ENCODE measurements at places on chromosomes 2 and 18.

DNA sequence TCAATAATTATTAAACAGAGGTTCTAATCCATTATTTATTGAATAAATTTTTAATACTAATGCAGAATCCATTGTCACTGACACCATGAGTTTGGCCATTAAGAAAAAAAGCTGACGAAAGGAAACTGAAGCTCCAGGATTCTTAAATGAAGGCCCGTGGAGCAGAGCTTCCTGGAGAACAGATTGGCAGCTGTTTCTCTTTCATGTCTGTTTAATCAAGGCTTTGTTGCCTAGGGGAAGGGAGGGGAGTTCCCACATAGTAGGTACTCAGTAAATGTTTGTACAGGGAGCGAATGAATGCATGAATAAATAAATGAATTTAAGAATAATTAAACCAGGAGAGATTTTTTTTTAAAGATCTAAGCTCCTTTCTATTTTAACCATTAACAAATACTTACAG is 315.1 kb upstream of the KLHL29 start:
- DNase-seq = no peak

DNA sequence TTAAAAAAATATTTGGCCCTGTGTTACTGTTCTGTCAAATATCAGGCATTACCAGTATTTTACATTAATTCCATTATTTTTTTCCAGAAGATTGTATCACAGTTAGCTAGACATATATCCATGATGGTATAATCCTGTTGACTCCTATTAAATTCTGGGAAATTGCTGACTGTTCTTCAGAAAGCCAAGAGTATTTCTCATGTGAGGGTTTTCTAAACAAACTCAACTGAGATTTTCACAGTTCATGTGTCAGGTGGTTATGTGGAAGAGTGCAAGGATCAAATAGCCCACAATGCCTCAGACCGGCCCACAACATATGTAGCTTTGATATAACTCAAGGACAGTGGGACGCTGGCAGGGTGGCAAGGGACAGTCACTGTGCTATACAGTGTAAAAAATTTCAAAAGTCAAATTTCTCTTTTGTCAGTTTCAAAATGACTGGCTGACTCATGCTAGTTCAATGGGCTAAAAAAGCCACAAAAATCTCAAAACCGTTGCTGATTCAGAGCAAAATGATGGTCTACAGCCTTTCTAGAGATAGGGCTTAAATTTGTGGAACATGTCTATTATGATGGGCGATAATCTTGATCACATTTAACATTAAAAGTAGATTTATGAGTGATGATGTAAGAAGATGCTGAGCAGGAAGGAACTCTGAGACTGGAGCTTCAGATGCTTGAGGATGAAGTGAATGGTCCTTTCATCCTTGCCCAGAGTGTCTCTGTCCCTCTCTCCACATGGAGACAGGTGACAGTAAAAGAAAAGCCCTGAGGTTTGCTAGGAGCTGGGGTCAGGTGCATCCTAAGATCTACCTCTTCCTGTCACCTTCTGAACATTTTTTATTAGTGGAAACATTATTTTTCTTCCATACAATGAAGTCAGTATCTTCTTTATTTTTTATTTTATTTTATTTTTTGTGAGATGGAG is 175.8 kb upstream of the PIEZO2 start:
- DNase-seq = peak; percentile 63

GRCh38 chr2:24429197-24430074 is 61.6 kb upstream of the NCOA1 start:
- no peak for DNase-seq

- DNase-seq = no peak
These were observed 651 bp upstream of the TXNL1 start for GRCh38 chr18:56639104-56639381.

- DNase-seq = no peak
These were observed 72.5 kb downstream of the RMDN2 start for GRCh38 chr2:37997629-37998028.

DNA sequence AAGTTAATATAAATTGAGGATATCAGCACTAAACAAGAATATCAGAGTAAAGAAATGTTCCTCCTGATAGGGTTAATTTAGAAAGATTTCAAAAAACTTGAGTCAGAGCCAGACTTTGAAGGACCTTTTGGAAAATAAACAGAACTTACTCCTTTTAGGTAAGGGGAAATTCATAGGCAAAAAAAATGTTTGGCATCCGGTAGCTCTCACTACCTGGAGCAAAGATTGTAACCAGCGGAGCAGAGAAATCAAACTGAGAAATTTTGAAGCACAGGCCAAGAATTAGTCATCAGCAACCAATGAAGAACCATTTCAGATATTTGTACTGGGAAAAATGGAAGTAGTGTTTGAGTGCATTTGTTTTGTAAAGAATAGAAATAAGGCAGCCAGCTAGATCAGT is 113.0 kb downstream of the ICA1L start:
- DNase-seq = no peak

DNA sequence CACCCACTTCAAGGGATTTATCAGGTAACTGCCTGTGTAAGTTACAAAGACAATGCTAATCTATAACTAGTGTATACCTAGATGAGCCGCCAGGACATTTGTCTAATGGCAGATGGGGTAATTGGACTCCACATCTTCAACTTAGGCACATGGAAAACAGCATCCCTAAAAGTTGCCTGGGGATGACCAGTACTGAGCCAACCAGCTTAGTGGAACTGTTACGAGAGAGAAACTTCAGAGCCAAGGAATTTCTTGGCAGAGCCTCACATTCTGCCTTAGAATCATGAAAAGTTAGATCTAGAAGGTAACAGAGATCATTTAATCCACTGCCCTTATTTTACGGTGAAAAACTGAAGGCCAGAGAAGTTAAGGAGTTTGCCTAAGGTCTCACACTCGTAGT is 15.5 kb upstream of the CLASP1 start:
- no peak for DNase-seq

DNA sequence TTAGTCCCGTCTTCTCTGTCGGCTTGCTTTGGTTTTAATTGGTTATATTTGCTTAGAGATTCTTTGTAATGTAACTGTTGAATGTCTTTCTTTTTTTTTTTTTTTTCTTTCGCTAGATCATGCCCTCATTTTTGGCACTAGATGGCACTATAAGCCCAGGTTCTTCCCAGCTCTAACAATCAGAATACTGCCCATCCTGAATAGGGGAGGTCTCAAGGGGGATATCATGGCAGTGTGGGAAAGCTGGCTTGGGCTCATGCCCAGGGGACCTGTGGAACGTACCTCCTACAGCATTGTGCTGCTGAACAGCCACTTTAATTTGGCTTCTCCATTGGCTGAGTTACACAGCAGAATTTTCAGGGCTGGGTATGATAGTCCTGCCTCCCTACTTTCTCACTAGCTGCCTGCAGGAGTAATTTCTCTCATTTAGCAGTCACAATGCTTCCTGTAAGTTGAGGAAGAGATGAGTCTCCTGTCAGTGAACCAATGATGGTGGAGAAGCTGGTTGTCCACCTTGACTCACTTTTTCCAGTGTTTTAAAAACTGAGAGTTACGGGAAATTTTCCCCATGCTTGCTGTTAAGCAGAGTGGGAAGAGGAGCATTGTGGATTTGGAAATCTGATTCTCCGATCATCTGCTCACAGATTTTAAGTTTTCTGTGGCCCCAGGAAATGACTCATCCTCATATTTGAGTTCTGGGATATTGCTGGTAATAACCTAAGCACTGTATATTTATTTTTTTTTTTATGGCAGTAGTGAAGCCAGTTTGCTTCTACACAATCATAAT is 47.2 kb downstream of the RAD51AP2 start:
- peak; percentile 4 for DNase-seq

DNA sequence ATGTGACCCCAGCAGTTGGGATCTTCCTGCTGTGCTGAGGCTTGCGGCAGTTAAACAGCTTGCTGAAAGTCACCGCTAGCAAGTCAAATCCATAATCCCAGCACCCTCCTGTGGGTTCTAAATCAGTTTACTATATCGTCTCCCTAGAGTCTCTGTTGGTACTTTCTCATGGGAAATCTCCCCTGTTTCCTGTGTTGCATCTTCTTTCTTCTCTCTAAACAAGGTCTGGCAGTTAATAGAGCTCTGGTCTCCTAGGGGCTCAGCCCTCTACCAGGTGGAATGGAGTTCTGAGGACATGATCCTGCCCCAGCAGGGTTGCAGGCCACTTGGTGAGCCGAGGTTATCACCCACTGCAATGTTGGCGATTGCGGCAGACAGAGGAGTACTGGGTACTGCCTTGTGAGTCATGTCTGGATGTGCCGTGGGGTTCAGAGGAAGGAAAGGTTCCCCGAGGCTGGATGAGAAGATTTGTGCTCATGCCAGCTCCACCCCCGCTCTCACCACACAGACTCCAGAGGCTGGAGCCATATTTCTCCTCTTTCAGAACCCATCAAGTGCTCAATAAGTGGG is 59.4 kb upstream of the SIX2 start:
- no peak for DNase-seq
